ENCODE measurements at places on chromosomes 1 and 21. TPM values are rescaled to one million over a fixed set of nuclear protein-coding genes. Genes with fewer than 3 reads are reported as not detected.

KCNQ4 gene
- total RNA-seq = 0.38 TPM

THEMIS2 gene
- 0.53 TPM for total RNA-seq

SPRR2B gene
- total RNA-seq = not detected

FAM167B gene
- 0.45 TPM for total RNA-seq

SLC16A4 gene
- total RNA-seq = 39.9 TPM

LAMC1 gene
- 104 TPM for total RNA-seq

IL23R gene
- total RNA-seq = not detected

XCL1 gene
- total RNA-seq = not detected

LEFTY2 gene
- total RNA-seq = 0.08 TPM

CYP2J2 gene
- not detected for total RNA-seq

TACSTD2 gene
- not detected for total RNA-seq

BARHL2 gene
- not detected for total RNA-seq

CYP4A11 gene
- not detected for total RNA-seq

NIBAN1 gene
- total RNA-seq = 0.79 TPM

LRRC3 gene
- 2.0 TPM for total RNA-seq

SMPDL3B gene
- 1.1 TPM for total RNA-seq

LCE1F gene
- total RNA-seq = not detected

C1orf141 gene
- not detected for total RNA-seq

C1orf87 gene
- total RNA-seq = not detected

FCRL1 gene
- total RNA-seq = not detected

FMO2 gene
- total RNA-seq = not detected

ELOVL1 gene
- total RNA-seq = 148 TPM

ADAMTS5 gene
- total RNA-seq = not detected

FBLIM1 gene
- total RNA-seq = 31.4 TPM

TARDBP gene
- total RNA-seq = 186 TPM

RAB25 gene
- total RNA-seq = not detected

HSD11B1 gene
- total RNA-seq = 0.60 TPM

AMPD1 gene
- total RNA-seq = not detected

CACNA1S gene
- total RNA-seq = not detected

LCE3E gene
- 0.12 TPM for total RNA-seq

SLC35D1 gene
- total RNA-seq = 7.6 TPM

USH2A gene
- total RNA-seq = not detected

PRDM16 gene
- total RNA-seq = 0.18 TPM

C2CD2 gene
- total RNA-seq = 6.8 TPM

HSD3B1 gene
- total RNA-seq = not detected

SIM2 gene
- total RNA-seq = 6.1 TPM

FUCA1 gene
- total RNA-seq = 9.8 TPM
